ENCODE measurements at places on chromosomes 16 and 17.

GRCh38 chr16:12171706-12172105 lies 195.2 kb downstream of the SNX29 start:
- no peak for DNase-seq

- no peak for DNase-seq
Measured at GRCh38 chr17:21176773-21177395, 37.1 kb downstream of the TMEM11 start.

DNA sequence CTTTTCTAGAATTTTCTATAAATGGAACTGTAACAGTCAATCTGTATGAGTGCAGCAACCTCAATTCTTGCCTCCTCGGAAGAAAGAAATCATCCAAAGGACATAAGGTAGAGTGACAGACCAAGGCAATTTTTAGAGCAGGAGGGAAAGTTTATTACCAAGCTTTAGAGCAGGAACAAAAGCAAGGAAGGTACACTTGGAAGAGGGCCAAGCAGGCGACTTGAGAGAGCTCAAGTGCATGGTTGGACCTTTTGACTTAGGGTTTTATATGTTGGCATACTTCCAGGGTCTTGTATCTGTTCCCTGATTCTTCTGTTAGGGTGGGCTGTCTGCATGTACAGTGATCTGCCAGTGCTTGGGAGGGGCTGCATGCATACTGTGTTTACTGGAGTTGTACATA lies 50.3 kb downstream of the SCNN1G start:
- no peak for DNase-seq

- DNase-seq = no peak
Measured at GRCh38 chr16:28182183-28182582, 29.6 kb downstream of the XPO6 start.

- DNase-seq = no peak
Measured at GRCh38 chr16:5895137-5895536, 797.5 kb upstream of the EEF2KMT start.

DNA sequence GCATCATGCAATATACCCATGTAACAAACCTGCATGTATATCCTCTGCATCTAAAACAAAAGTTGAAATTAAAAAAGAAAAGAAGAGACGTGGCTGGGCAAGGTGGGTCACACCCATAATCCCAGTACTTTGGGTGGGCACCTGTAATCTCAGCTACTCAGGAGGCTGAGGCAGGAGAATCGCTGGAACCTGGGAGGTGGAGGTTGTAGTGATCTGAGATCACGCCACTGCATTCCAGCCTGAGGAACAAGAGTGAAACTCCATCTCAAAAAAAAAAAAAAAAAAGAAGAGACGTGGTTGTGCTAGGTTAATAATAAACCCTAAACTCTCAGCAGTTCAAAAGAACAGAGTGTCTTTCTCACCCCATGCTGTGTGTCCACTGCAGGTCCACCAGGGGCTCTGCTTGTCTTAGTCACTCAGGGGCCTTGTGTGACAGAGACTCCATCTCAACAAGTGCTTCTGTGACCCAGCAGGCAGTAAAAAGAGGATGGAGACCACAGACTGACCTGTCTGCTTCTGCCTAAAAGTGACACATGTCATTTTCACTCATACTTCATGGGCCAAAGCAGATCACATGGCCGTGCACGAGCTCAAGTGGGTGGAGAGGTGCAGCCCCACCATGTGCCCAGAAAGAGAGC lies 22.3 kb upstream of the N4BP1 start:
- DNase-seq = no peak

DNA sequence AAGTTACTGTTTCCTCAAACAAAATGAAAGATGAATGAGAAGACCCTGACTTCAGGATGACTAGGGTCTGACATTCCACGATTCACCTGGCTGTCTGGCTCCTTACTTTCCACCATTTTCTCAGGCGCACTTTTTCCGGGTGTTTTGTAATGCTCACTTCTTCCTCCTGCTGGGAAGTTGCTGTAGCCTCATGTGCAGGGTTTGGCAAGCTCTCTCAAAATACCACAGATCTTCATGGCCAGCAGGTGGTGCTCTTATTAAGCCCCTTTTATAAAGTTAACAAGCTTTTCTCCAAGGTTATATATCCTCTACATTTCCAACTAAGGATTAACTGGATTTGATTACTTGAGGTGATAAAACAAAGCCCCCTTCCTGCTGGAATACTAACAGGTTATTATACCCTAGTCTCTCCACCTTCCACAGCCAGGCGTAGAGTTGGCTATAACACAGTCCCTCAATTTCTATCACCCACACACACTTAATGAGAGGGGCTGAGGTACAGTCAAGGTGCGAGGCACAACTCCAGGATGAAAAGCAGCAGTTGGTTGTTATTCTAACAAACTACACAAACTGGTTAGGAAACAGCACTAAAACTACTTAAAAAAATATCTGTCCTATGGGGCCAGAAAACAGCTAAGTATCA lies 45.4 kb downstream of the STH start:
- DNase-seq = no peak

DNA sequence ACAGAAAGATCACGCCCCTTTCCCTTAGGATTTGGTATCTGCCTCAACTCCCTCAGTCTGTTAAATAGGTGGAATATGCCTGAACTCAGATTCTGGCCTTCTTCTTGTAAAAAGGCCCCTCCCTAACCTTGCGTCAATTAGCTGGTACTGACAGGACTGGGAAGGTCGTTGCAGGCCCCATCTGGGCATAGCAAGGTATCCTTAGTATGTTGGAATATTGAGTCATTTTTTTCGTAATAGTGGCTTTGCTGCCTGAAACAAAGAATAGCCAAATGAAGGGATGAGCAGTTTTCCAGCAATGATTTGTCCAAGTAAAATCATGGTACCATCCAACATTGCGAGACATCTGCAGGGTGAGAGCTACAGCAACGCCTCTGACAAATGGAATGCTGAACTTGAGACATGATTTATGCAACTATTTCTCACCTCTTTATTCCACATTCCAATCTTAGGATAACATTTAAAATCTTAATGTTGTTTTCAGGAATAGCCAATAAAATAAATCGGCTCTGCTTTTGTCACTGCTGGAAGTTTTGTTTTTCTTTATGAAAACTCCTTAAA lies 39.3 kb upstream of the BRD7 start:
- no peak for DNase-seq

- no peak for DNase-seq
Measured at GRCh38 chr16:69833357-69834282, 71.5 kb downstream of the WWP2 start.

DNA sequence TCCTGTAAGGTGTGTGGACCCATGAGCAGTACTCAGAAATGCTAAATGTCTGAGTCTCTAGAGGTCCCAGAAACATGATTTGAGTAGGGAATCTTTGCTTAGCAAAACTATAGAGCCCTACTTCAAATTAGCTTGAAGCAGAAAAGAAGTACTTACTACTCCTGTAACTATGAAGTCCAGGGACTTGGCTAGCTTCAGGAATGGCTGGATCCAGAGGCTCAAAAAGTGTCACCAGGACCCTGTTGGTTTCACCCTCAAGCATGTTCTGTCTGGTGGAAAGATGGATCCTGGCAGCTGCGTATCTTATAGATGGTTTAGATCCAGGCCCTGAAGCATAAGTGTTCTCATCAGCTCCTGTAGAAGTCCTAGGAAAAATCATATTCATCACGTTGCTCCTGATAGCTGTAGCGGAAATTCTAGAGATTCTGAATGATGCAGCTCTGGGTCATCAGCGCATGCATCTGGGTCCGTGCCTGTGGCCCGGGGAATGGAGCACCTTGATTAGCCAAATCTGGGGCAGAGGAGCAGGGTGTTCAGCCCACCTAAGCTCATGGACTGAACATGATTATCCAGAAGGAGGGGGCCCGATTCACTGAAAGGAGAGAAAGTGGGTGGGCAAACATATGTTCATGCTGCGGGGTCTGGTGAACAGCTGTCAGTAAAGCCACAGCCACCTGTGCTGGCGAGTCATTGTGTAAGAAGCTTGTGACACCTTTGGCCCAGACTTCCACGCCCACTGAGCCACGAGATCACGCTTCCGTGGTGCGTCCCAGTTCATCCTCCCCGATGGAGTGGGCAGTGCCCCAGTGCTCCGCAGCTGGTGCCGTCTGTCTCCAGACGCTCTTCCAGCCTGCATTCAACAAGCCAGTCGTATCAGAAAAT lies 260.6 kb downstream of the CPPED1 start:
- no peak for DNase-seq

GRCh38 chr16:72721981-72722380 lies 325.9 kb downstream of the ZFHX3 start:
- no peak for DNase-seq

- no peak for DNase-seq
Measured at GRCh38 chr17:14793237-14793636, 471.9 kb downstream of the PMP22 start.

- no peak for DNase-seq
Measured at GRCh38 chr16:38941-39892, 14.2 kb downstream of the POLR3K start.

DNA sequence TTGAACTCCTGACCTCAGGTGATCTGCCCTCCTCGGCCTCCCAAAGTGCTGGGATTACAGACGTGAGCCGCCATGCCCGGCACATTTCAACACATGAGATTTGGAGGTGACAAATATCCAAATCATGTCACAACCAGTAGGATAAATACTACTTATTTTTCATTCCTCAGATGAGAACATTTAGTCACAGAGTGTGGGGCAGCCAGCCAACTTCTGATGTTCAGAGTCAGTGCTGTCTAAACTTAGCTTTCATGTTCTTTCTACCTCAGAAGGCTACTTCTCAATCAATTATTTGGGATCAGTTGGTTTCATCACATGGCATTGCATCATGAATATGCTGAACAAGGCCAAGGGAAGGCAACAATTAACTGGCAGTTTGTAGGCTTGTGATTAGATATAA lies 134.5 kb downstream of the CDH13 start:
- DNase-seq = peak; percentile 87

- DNase-seq = no peak
Measured at GRCh38 chr17:60089096-60089806, 10.5 kb upstream of the HEATR6 start.

DNA sequence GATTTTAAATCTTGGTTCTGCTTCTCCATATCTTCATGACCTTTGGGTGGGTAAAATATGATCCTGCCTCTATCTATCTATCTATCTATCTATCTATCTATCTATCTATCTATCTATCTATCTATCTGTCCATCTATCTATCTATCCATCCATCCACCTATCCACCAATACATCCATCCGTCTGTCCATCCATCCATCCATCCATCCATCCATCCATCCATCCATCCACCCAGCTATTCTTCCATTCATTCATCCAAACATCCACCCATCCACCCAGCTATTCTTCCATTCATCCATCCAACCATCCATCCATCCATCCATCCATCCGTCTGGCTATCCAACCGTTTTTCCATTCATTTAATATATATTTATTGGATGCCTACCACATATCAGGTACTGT lies 11.5 kb downstream of the PRKCB start:
- no peak for DNase-seq

GRCh38 chr17:47076171-47076570 lies 97.1 kb upstream of the RPRML start:
- DNase-seq = no peak

GRCh38 chr16:75379911-75380847 lies 53.1 kb downstream of the CFDP1 start:
- DNase-seq = no peak

- peak; percentile 58 for DNase-seq
Measured at GRCh38 chr17:1029196-1029921, 32.4 kb downstream of the TIMM22 start.

DNA sequence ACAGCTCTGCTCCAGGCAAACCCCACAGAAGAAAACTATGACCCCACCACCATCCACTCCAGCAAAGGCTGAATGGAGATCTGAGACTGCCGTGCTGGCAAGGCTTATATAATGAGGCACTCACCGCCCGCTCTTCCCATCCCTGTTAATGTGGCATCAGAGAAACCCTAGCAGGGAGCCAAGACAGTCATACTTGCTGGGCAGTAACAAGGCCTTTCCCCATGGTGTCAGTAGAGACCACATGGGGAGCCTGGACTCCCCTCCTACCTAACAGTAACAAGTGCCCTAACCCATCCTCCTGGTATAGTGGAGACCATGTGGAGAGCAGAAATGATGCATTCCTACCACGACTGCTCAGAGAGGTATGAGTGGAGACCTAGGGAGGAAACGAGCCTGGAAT lies 235.2 kb downstream of the C16orf78 start:
- no peak for DNase-seq

DNA sequence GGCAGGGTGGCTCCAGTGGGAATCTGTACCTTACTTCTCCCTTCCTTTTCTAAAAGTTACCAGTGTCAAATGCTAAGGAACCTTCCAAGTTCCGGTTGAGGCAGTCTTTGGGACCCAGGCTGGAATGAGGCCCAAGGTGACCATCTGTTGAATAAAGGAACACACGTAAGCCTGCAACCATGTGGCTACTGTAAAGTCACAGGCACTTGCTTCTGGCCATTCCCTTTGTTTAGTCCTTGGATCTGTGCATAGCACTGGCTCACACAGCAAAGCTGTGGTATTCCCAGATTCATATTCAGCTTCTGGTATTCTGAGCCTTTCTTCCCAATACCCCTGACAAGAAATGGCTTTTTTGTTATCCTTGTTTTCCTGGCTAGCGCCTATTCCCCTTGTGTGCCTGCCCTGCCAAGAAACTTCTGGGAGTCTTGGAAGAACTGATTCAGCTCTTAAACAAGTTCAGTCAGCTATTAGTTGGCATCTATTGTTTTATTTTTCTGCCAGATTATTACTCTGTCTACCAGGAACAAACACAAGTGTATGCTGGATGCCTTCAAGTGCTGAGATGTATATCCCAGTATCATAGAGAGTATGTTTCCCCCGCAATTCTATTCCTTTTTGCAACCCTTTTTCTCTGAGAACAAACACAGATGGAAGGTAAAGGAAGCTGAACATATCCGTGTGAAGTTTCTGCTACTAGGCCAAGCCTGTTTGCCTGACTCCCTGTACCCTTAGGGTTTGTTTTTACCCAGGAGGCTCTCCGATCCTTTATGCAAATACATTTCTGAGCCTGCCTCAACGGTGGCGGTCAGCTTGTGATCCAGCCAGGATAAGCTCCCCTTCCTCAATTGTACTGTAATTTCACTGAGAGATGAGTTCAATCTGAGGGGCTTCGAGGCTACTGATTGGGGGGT lies 13.2 kb downstream of the TMEM238L start:
- DNase-seq = no peak

DNA sequence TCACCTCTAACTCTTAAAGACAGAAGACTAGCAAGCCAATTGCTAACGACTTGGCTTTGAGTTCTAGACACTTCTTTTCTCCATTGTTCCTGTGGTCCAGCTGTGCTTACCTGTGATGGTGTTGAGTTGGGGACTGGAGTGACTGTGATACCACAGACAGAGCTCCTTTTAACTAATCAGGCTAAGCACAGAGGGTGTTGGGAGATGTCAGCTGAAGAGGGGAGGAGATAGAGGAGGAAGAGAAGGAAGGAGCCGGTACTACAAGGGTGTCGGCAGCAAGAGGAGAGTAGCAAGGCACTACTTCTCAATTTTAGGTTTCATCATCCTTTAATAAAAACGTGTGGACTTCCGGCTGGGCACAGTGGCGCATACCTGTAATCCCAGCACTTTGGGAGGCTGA lies 5.1 kb upstream of the MYO1D start:
- DNase-seq = no peak

DNA sequence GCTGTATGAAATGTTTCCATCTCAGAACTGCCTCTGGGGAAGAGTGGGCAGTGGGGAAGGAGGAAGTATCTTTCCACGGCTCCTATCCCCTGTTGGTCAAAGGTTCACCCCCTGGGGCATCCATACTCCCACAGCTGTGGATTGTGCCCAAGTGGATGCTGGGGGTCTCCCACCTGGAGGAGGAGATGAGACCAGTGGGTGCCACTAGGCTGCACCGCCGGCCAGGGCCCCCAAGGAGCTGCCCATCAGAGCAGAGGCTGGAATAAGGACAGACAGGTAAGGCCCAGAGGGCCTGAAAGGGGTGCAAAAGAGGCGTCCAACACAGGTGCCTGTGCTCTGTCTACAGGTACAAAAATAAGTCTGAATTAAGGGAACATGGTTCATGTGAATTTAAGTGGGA lies 87.5 kb downstream of the WSCD1 start:
- DNase-seq = no peak

Measured in left ventricle myocardium inferior (tissue), 1 donor.